Hematopoietic multipotent progenitor cell treated with erythropoietin and hydrocortisone succinate and interleukin-3 and kit ligand, for 6 days (in vitro differentiated cells): ENCODE measurements at places on chromosomes 16 and 17.

DNA sequence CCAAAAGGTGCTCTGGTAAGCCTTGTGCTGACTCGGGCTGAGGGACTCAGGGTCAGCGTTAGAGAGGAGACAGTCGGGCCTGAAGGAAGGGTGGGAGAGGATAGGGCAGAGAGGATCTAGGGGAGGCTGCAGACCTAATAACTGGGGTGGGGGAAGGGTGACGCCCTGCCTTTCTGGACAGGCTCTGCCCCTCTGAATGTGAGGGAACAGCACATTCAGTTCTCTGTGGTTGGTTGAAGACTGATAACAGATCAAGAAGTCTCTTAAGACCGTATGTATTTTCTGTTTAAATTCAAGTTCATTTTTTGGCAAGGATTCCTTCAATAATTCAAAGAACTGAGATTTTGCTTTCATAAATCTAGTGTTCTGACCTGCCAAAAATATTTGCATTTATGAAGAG is 56.2 kb upstream of the TEKT3 start:
- peak; percentile 47 for DNase-seq

DNA sequence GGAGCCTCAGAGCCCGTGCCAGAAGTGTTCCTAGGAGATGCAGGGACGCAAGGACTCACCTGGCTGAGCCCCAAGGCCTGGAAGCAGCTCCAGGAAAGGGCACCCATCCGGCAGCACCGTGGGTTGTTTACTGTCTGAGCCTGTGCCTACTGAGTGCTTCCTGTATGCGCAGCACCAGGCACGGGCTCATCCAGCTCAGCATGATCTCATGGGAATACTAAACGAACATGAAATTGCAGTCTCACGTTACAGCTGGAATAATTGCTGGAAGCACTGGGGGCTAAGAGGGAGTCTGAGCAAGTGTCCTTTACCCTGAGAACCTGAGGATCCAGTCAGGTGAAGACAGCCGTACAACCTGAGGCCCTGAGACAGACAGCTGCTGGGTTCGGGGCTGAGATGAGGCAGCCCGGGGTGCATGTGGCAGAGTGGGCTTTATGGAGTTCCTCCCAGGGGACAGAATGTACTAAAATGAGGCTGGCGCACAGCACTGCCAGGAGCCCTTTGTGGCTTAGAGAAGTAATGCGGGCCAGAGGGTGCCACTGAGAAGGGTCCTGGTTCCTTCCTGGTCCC is 5.4 kb downstream of the CTRL start:
- DNase-seq: peak; percentile 31

- no peak for DNase-seq
Observed at GRCh38 chr17:35135322-35135721, 6.8 kb downstream of the NLE1 start.

DNA sequence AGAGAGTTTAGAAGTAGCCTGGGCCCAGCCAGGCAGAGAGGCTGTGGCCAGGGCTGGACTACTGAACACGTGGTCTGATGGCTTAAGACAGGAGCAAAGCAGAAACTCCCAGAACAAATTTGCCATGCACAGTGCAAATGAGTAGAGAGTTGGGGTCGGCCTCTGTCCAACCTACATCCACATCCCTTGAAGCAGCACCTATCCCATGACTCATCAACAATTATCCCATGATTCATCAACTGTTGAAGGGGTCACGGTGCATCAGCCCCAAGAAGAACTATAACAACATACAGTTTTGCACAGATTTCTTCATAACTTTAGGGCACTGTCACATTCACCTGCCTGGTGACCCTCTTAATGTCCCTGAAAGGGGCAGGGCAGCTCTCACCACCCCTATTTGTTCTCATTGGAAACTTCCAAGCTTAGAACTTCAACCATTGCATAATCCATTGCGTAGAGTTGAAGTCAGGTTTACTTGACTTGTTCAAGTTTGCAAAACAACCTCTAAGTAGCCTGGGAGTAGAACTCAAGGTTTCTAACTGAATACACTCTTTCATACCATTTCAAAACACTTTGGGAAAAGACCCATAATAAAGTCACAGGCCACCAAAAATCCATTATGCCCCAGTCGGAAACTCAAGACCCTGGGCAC is 235.2 kb upstream of the CDH5 start:
- no peak for DNase-seq

DNA sequence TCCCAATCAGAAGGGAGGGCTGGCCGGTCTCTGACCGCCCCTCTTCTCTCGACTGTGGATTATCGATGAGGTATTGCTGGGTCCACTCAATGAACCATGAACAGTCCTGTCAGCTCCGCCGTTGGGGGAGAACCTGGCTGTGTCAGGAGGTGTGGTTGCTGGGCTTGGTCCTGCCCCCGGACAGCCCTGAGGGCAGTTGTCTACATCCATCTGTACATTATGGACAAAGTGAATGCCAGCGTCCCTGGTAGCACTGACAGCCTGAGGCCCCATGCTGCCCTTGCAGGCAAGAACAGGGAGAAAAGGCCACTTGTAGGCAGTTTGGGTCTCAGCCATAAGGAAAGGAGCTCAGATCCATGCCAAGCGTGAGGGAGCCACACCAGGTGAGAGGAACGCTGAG is 38.9 kb downstream of the ST3GAL2 start:
- no peak for DNase-seq

DNA sequence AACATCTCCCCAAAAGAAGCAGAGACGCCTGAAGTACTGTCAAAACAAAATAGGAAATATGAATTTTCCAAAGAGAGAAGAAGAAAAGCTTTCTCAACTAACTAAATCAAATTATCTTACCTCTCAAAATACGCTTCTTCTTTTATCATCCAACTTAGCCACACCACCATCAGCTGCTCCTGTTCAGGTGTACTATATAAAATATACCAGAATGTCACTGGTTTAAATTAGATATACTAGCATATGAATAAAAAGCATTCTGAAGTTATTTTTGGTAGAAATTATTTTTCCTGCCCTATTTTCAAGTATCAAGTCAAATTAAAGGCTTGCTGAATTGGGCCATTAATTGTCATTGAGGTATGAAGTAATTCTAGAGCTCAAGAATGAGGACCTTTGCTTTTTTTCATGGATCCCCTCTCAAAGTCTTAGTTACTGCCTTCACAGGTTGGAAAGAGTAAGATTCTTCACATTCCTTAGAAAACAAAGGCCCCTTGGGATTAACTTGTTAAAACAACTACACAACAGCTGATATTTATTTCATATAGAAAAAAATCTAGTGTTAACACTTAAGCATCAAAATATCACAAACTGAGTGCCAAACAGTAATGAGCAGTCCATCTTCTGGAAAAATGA is 30.1 kb downstream of the INTS2 start:
- DNase-seq: no peak

DNA sequence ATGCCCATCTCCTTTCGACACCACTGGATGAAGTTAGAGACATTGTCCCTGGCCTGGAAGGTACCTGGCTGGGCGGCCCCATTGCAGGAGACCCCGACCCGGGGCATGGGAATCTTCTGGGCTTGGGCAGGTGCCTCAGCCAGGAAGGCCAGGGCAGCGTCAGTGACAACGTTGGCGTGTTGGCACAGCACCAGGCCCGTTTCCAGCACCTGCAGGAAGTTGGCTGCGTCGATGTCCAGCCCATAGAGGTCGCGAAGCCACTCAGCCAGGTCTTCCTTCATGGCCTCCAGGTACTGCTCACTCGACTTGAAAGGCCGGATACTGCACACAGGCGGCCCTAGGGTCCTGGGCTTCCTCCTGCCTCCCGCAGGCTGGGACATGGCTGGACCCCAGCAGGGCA is 568 bp downstream of the GAS2L2 start:
- DNase-seq: no peak

GRCh38 chr17:33459078-33459940 is 166.2 kb upstream of the ASIC2 start:
- no peak for DNase-seq

DNA sequence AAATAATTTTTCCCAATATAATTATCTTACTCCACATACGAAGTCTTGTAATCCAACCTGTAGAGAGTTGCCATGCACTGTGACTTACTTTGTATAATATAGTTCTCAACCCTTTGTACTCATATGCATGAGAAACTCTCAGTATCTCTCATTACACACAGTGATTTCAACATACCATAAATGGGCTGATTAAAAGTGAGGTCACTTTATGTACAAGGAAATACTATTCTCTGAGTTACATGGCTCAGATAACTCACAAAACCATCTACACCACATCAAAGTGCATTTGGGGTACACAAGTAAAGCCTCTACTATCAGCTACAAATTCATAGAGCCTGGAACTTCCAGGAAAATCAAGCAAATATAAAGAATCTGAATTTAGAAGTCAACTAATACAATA is 27.9 kb downstream of the SLFN12 start:
- peak; percentile 10 for DNase-seq

DNA sequence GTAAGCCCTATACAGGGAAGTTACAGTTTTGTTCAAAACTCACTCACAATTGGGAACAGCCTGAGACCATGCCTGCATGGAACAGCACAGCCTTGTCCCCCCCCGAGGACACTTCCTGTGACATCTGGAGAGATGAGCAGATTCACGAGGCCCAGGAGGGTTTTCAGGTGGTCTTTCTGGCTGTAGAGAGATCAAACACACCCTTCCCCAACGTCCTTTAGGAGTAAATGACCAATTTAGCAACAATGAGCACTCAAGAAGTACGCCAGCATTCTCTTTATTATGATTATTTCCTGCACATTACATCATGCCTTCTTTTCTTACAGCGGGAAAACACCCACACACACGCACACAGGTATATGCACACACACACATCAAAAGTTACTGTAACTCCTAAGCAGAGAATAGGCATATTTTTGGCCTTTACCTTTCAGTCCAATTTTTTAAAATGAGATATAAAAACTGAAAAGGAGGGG is 39.0 kb downstream of the ADCY9 start:
- no peak for DNase-seq

DNA sequence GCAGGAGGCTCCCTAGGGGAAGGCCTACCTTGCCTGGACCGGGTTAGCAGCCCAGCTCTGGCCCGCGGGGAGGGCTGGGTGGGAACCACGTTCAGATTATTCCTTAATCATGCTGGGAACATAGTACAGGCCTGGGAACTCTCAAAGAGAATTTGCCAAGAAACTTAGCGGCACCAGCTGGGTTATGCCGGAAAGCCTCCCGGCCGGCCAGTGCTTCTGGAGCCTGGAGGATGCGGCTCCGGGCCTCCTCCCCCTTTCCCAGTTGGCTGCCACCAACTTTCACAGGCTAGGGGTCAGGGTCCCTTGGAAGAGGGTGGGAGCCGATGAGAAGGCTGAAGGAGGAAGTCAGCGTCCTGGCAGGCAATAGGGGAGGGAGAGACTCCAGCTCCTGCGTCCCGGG is 10.8 kb downstream of the NGFR start:
- no peak for DNase-seq

DNA sequence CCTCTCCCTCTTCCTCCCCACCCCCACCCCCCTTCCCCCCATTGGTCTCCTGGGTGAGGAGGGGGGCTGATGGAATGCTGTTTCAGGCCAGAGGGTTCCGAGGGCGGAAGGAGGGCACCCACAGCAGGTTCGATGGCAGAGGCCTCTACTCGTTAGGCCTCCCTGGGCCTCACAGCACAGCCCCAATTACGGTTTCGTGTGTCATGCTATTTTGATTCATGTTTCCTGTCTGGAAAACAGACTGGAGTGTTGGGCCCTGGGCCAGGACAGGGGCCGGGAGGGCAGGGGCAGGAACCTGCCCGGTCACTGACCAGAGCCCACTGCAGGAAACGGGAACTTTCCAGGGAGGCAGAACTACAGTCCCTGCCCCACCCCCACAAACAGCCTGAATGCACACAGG is 138.2 kb downstream of the C16orf95 start:
- DNase-seq: no peak

- no peak for DNase-seq
Observed at GRCh38 chr16:6629110-6629509, 703.5 kb upstream of the RBFOX1 start.

DNA sequence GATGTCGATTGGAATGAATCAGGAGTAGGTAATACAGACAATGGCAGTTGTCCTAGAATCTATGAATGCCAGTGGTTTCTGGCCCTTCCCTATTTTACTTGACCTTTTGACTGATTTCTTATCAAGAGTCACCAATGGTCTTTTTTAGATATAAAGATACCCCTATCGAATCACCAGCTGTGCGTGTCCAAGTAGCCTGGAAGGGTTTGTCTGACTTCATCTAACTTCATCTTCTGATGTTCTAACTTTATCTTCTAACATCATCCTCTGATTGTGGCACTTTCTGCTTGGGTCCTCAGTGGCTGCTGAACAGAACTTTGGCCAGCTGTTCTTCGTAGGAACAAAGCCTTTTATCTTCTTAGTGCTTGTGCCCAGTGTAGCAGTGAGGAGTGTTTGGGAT is 129.7 kb downstream of the MSI2 start:
- DNase-seq: peak; percentile 37

DNA sequence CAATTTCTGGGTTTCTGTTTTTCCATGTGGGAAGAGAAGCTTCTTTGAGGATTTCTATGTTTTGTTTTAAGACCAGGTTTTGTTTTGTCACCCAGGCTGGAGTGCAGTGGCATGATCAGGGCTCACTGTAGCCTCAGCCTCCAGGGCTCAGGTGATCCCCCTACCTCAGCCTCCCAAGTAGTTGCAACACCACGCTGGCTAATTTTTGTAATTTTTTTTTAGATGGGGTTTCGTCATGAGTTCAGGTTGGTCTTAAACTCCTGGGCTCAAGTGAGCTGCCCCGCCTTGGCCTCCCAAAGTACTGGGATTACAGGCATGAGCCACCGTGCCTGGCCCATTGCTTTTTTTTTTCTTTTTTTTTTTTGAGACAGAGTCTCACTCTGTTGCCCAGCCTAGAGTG is 25.5 kb upstream of the TAOK1 start:
- no peak for DNase-seq

GRCh38 chr16:67163164-67163998 is 1.2 kb upstream of the HSF4 start:
- peak; percentile 62 for DNase-seq

DNA sequence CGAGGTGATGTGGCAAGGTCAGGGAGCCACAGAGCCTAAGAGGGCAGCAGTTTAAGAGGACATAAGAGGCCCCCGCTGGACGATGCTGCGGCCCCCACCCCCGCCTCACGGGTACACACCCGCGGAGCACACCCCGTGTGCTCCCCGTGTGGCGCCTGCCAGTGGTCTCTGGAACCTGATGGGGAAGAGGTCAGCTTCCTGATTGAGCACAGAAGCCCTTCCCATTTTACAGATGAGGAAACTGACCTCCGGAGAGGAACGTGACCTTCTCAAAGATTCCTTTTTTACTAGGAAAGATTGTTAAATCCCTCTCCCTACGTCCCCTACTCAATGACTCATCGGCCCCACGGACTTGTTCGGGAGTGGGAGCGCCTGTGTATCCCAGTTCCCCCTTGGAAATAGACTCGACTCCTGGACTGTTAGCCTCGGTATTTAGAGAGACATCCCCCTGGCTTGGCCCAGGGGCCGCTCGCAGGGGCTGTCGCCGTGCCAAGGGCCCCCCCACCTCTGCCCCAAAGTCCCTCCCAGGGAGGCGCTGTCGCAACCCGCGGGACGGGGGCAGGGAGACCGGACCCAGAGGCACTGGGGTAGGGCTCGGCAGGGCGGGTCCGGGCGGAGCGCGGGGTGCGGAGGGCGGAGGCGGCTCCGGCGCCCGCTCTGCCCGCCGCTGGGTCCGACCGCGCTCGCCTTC is at the start of gene ABCC3:
TSS of gene ABCC3 (plus strand) at position 658 of the 691 bp plus-strand sequence. CDS start 56 bp downstream, outside the sequence.
- DNase-seq: peak; percentile 49
